ENCODE measurements at places on chromosomes 2 and 18.
A peak's percentile ranks its signal among the peaks of the same experiment; 100 is the strongest.

DNA sequence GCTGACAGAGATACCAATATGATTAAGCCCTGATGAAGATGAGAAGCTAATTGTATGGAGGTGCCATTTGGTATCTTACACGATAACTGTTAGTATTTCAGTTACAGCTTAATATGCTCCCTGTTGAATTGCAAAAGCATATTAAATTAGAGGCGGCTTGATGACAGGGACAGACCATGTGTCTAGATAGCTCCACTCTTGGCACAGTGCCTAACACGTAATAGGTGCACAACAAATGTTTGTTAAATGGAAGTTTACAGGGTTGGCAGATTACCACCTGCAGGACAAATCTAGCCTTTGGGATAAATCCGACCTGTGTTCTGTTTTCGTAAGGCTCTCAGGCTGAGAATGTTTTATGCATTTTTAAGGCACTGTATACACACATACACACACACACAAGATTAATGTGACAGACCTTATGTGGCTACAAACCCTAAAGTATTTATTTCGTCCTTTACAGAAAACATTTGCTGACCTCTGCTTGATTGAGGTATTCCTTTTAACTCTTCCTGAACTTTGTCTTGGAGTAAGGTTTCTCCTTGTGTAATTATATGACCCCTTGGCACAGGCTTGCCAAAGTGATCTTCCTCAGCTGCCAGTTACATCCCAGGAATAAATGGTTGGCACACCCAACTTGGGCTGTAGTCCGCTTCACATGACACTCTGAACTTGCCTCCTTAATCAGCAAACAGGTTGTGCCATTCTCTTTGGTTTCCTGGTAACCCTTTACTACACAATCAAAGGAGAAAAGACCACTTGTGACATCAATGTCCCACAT is 348.9 kb downstream of the HRH4 start:
- DNase-seq = no peak

- DNase-seq = no peak
Measured at GRCh38 chr2:200575957-200576356, 9.9 kb upstream of the AOX1 start.

GRCh38 chr2:136434251-136434715 is 316.3 kb upstream of the CXCR4 start:
- DNase-seq = no peak

- DNase-seq = no peak
Measured at GRCh38 chr2:11028407-11028916, 116.7 kb downstream of the KCNF1 start.

DNA sequence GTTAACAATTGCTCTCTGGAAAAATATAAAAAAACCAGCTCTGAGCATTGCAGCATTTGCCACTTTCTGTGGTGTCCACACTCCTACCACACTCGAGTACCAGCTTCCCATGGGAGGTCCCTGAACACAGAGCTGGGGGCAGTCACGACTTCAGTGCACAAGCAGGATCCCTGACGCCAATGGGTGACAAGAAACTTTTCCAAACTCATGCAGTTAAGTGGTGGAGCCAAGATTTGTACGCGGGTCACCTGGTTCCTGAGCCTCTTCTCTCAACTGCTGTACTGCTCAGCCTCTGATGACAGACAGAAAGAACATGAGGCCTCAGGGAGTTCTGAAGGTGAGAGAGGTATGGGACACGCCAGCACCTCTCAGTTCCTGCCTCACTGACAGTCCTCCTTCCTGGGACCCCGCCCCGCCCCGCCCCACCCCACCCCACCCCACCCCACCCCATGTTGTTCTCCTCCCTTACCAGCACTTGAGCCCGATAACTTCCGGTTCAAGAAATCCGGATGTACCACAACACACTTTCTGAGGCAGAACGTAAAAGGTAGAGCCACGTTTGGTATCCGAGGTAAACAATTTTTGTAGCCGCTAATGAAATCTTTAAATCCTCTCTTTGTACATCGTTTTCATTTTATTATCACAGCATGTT is 287.6 kb downstream of the MYCN start:
- DNase-seq = no peak

DNA sequence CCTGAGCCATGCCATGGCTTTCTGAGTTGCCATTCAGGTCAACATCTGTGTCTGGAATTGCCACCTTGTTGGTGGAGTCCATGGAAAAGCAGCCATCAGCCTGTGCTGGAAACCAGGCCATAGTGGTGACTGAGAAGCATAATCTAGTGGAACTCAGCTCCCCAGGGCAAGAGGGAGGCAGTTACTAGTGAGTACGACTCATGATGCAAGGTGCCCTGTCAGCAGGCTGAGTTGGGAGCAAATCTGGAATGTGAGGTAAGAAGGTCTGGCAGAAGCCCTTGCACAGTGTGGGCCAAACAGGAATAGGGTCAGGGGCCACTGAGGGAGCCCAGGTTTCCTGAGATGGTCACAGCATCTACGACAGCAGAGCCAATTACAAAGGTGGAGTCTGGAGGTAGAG is 37.1 kb downstream of the SULT1C2 start:
- DNase-seq = no peak

- no peak for DNase-seq
Measured at GRCh38 chr2:45450634-45451033, 160.4 kb downstream of the SRBD1 start.

GRCh38 chr18:58781627-58782194 is 83.0 kb upstream of the ZNF532 start:
- DNase-seq = peak; percentile 42

- no peak for DNase-seq
Measured at GRCh38 chr2:238120463-238121298, 17.8 kb upstream of the KLHL30 start.

- DNase-seq = no peak
Measured at GRCh38 chr2:64574871-64575270, 50.7 kb downstream of the AFTPH start.

- no peak for DNase-seq
Measured at GRCh38 chr2:240822280-240822847, 2.3 kb upstream of the KIF1A start.

DNA sequence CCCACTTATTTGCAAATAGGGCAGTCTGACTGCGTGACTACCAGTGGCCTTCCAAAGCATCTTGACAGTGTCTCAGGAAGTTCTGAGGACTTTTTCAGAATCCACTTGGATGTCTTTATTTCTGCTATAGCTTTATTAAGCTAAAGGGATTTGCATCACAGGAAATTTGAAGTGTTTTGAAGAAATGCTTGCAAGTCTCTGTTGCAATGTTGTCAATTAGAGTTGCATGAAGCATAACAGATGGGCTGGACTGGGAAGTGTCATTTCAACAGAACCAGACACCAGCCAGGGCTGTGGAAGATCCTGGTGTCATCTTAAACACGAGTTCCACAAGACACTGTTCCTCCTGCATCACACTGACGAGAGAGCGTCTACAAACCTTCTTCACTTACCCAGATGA is 224.5 kb downstream of the EN1 start:
- no peak for DNase-seq
